Osteocyte (in vitro differentiated cells): ENCODE measurements at places on chromosomes 2 and 18. TPM values are rescaled to one million over a fixed set of nuclear protein-coding genes. Genes with fewer than 3 reads are reported as not detected.

- no peak for DNase-seq
Observed at GRCh38 chr18:29096079-29096770, 919.3 kb upstream of the CDH2 start.

GRCh38 chr2:42930025-42930581 lies 137.7 kb upstream of the HAAO start:
- no peak for DNase-seq

- no peak for DNase-seq
Observed at GRCh38 chr2:1793868-1794445, 49.6 kb upstream of the PXDN start.

DNA sequence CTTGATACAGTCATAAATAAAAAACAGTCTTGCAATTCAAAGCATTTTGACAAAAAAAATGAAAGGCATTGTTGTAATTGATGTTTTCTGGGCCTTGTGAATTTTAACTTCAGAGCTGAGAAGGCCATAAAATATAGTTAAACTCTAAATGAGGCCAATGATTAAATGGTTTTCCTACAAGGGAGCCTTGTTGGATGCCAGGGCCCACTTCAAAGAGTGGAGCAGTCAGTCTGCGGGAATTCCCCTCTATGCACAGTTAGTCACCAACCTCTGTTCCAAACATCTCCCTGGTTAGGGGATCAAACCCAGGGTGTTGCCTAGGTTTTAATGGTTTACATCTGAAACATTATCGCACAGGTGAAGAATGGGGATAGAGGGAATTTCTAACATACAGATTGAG lies 143.4 kb downstream of the NCKAP5 start:
- DNase-seq = no peak

- DNase-seq = no peak
Observed at GRCh38 chr2:135585586-135585985, 54.3 kb downstream of the R3HDM1 start.

DNA sequence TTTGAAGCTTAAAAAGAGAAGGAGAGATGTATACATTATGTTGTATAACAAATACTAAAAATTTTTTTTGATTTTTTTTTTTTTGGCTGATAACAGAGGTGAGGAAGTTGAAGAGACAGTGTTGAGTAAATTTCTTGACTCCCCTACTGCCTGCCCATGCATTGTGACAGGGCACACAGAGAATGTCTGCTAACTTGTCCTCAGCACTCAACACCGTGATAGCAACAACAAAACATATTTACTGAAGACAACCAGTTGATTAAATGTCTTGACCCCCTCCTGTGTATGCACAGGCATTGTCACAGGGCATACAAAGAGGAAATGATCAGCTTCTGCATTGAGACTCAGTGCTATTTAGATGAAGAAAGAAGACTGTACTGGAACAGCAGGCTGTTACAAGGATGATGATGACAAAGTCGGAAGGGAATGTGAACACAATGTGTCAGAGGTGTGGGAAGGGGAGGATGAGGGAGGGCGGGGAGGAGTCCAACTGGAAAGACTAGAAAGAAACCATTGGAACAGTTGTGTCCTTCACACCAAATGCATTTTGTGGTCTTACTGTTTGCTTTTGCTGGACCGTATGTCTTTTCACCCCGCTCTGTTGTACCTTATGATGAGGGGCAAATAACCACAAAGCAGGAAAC lies 89.5 kb downstream of the CERS6 start:
- no peak for DNase-seq

PNO1 gene
- total RNA-seq = 10.3 and 11.3 TPM in 2 replicates
